ENCODE measurements at places on chromosomes 5 and 9. TPM values are rescaled to one million over a fixed set of nuclear protein-coding genes. Genes with fewer than 3 reads are reported as not detected.

Gene CLINT1
- total RNA-seq, result 71.0 TPM

Gene HARS2
- total RNA-seq, result 34.1 TPM

Gene PDGFRB
- 0.89 TPM for total RNA-seq

Gene ABCA2
- 21.9 TPM for total RNA-seq

Gene OBP2A
- not detected for total RNA-seq

Gene EIF4E1B
- total RNA-seq, result not detected

Gene BRINP1
- total RNA-seq, result not detected

Gene NME5
- total RNA-seq, result not detected

Gene MUSK
- total RNA-seq, result not detected

Gene PPP3R2
- total RNA-seq, result not detected

Gene BAAT
- total RNA-seq, result not detected

All from activated naive CD4-positive, alpha-beta T cell treated with anti-CD3 and anti-CD28 coated beads, Interleukin-2, amount 50 U/mL, for 72 hours (primary cell).